AG09319 (cell line): ENCODE measurements at places on chromosomes 6 and 20.

- no peak for DNase-seq
These were observed 19.2 kb downstream of the AGPAT4 start for GRCh38 chr6:161254464-161255253.

- DNase-seq, result no peak
These were observed 180.5 kb downstream of the TRIM27 start for GRCh38 chr6:28743271-28743789.

DNA sequence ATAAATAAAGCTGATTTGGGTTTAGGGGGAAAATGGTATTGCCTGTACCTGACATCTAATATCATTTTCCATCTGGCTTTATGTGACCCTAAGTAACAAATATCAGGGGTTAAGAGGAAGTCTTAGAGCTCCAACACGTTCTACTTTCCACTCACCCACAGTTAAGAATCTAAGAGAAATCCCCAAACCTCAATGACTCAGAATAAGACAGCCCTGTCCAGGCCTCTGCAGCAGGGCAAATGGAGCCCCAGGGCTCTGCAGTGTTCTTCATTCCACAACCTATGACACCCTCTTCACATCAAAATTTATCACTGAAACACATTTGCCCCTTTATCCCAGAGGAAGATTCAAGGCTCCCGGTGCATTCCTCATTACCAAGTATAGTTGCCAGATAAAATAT, 20.3 kb upstream of the TENT5A start:
- DNase-seq, result no peak

DNA sequence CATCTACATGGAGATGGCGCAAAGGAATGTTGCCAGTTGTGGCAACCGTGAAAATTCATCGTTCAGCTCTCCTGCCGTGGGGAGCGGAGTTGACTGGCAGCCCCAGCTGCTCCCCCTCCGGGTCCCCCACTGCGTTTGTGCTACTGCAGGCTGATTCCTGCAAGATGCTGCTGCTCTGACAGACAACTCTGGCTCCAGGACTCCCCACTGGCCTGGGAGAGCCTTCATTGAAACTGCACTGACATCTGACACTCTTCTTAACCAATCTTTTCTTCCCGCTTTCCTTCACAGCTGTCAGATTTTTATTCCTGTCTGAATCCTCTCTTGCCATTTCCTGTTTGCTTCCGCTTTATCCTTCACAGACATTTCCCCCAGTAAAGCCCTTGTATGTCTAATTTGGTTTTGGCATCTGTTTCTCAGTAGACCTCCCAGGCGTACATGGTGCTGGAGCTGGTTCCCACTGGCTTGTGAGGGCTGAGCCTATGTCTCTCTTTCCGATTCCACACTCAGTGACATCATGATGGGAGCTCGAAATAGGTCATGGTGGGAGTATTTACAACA, 9.5 kb upstream of the ATRN start:
- DNase-seq, result no peak

GRCh38 chr6:28884423-28885131, 39.2 kb downstream of the TRIM27 start:
- no peak for DNase-seq

DNA sequence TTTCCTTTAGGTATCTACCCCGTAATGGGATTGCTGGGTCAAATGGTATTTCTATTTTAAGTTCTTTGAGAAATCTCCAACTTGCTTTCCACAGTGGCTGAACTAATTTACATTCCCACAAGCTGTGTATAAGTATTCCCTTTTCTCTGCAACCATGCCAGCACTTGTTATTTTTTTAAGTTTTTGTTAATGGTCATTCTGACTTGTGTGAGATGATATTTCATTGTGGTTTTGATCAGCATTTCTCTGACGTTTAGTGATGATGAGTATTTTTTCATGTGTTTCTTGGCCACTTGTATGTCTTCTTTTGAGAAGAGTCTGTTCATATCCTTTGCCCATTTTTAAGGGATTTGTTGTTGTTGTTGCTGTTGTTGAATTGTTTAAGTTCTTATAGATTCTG, 871.1 kb downstream of the KIF16B start:
- DNase-seq, result no peak

GRCh38 chr6:167200806-167201205, 43.0 kb upstream of the GPR31 start:
- DNase-seq, result no peak
